Effector CD4-positive, alpha-beta T cell (primary cell): ENCODE measurements at places on chromosomes 6 and 20.

DNA sequence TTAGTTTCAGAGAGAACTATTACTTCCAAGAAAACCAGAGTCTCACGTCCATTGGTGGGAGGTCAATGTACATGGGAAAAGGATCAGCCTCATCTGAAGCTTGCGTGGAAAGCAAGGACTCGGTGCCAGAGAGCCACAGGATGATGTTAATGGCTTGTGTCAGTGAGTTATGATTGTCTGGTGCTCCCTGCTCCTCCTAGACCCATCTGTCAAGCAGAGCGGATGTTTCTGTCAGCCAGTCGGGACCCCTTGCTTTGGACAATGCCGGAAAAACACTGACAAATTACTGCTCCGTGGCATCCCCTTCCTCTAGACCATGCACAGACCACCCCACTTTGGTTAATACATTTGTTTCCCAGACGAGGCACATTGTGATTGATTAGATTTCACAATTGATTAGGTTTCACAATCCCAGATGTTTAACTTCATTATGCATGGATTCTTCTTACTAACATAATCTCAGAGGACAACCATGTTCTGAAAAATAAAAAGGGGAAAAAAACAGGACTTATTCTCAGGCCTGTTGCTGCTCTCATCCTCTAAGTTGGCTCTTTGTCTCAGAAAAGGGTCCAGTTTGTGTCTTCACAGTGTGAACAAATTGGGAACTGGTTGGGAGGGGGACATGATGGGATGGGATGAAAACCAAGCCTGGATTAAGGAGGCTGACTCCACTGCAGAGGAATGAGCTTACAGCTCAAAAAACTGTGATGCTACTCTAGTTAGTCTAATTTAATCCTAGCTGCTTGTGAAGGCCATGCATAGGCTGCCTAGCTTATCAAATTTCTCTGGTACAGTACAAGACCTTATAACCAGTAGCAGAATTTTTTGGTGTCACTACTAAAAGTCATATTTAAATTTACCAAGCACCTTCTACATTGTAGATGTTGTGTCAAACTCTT lies 51.9 kb downstream of the UNC5CL start:
- DNase-seq: no peak

- no peak for DNase-seq
Observed at GRCh38 chr6:155340464-155341129, 26.3 kb upstream of the TFB1M start.

DNA sequence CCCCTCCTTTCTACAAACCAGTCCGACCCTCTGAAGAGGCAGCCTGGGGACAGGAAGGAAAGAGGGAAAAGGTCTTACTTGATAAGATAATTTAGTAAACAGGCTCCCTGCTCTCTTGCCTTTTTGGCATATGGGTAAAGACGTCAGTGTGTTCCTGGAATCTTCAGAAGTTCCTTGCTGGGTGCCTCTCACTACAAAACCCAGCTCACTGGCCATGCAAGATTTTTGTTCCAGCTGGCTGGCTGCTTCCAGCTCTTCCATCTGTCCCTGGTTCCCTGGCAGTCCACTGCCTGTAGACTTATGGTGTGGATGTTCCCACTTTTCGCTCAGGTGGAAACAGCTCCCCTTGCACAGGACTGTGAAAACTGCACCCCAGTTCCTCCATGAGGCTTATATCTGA lies 57.4 kb downstream of the MOCS1 start:
- no peak for DNase-seq

DNA sequence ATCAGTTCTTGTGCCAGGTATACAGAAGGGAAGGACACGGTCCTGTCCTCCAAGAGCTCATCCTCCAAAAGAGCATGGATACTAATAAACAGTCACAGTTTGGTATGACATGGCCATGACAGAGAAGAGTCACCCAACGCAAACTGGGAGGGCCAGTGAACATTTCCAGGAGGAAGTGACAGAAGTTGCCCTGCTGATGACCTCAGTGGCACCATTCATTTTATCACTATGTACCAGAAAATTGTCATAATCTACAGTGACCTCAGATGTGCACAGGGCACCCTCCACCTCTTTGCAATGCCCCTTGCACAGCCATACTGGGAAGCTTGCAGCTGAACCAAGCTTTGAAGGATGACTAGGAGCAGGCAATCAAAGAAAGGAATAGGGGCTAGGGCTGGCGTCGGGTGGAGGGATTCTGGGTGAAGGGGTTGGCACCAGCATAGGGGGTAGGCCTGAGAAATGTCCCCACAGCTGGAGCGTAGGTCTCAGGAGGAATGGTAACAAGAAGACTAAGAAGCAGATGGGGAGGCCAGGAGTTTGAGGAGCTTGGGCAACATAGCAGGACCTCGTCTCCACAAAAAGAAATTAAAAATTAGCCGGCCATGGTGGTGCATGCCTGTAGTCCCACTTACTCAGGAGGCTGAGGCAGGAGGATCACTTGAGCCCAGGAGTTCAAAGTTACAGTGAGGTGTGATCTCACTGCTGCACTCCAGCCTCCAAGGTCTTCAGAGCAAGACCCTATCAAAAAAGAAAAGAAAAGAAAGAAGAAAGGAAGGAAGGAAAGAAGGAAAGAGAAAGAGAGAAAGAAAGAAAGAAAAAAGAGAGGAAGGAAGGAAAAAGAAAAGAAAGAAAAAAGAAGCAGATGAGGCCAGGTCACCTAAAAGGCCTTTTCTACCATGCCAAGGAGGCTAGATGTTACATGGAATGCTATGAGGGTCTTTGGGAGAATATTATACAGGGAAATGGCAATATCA lies 65.3 kb upstream of the SNX9 start:
- DNase-seq: no peak

DNA sequence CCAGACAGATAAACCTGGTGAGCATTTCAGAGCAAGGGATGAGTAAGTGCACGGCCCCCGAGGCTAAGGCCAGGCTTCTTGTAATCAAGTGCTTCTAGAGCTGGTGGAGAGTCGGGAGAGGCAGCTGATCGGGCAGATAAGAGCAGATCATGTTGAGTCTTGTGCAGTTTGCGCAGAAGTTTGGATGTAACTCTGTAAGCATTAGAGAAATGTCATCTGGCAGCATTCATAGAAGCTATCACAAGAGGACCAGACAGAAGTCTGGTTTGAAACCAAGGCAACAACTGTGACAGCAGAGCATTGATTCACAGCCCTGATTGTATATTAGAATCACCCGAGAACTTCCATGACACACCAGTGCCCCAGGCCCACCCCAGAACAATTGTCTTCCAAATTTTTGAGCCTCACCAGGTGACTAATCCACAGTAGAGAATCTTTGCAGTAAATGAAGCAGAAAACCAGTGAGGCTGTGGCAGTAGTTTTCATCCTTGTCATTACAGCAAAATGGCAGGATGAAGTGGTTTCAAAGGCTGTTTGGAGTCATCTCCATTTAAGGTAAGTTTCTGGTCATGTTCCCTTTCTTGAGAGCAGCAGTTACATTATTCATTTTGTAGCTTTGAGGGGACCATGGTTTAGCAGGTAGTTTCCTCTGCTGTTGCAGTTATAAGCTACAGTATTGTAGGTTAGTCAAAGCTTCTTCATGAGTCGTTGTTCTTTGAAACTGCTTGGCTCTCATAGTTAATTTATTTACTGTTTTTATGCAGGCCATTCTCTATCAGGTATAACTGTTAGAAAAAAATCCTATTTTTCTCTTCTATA lies 84.1 kb downstream of the RNF217 start:
- DNase-seq: no peak

DNA sequence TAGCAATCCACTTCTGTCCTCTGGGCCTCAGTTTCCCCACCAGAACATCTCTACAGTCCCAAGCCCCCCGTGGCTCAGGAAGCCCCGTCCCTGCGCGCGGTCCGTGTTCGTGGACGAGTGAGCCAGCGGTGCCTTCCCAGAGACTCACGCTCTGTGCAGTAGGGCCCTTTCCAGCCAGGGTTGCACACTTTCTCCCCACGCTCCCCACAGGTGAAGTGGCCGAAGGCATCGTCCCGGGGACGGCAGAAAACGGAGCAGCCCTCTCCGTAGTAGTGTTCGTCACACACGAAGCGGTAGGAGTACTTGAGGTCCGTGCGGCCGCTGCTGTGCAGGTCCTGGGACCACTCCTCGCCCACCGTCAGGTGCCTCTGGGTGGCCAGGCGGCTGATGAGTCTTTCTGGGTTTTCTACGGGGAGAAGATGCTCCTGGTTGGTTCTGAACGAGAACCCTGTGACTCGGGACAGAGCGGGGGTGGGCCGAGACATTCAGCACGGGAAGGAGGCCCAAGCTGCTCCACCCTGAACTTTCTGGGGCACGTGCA lies 2.7 kb downstream of the DLL1 start:
- DNase-seq: no peak

- DNase-seq: no peak
Observed at GRCh38 chr6:113645576-113645970, 211.6 kb upstream of the MARCKS start.

DNA sequence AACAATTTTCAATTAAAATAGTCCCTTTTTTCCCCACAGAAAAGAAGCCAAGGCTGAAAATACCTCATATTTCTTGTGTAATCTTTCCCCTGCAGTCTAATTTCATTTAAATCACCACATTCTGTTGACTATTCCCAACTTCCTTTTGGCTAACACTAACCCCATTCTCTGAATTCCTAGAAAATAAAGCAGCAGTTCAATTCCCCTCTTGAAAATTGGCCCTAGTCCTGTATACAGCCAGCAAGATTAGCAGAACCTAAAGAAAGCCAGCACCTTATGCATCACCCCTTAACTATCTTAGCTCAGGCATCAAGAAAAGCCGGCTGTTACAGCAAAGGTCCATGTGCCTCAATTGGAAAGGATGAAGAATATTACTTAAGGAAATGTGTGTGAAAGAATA lies 69.7 kb downstream of the MDN1 start:
- no peak for DNase-seq

DNA sequence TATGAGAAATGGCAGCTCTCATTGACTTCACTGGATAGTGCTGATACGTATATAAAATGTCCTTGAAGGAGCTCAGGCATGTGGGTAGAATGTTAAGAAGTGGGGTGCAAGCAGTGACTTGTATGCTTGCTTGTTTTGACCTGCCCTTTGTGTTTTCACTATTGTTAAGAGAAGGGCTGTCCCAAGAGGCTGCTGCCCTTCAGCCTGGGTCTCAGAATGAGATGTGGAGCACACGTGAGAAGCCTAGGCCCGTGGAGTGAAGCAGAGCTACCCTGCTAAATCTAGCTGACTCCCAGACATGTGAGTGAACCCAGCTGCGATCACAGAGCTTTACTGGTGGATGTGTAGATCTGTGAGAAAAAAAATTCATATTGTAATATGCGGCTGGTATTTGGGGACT lies 305.3 kb upstream of the RGS17 start:
- DNase-seq: no peak

GRCh38 chr6:133542056-133542821 lies 301.1 kb downstream of the EYA4 start:
- no peak for DNase-seq

- DNase-seq: no peak
Observed at GRCh38 chr6:74075323-74075722, 379.3 kb downstream of the CD109 start.

DNA sequence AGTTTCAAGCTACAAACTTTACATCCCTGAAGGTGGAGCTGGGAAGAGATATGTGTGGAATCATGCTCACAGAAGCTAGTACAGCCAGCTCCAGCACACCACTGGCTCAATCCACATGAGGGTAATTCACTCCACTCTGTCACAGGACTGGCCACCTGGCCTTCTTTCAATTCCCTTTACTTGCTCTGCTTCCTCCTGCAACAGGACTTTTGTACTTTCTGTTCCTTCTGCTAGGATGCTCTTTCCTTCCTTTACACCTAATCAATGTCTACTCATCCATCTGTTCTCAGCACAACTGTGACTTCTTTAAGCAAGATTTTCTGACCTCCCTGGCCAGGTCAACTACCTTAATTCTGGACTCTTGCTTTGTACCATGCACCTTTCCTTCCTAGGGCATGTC lies 39.4 kb upstream of the MYB start:
- no peak for DNase-seq

- DNase-seq: no peak
Observed at GRCh38 chr20:32965581-32966373, 38.5 kb downstream of the SUN5 start.

GRCh38 chr20:32433311-32434021 lies 75.3 kb downstream of the ASXL1 start:
- no peak for DNase-seq

- DNase-seq: no peak
Observed at GRCh38 chr6:11374036-11375010, 141.9 kb upstream of the NEDD9 start.

DNA sequence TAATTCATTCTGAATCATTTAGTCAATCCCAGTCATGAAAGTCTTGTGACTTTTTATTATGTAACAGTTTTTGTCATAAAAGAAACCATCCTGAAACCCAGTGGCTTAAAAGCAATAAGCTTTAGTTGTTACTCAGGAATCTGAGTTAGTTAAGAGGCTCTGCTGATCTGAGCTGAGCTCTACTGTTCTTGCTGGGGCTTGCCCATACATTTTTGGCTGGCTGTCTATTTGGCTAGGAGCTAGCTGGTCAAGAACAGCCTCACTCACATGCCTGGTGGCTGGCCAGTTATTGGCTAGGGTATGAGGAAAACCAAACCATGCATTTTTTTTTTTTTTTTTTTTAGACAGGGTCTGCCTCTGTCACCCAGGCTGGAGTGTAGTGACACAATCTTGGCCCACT lies 10.6 kb downstream of the TCF21 start:
- DNase-seq: no peak

- DNase-seq: no peak
Observed at GRCh38 chr20:25295386-25296093, 47.7 kb downstream of the PYGB start.

- DNase-seq: no peak
Observed at GRCh38 chr6:112408522-112408921, 61.4 kb downstream of the RFPL4B start.

DNA sequence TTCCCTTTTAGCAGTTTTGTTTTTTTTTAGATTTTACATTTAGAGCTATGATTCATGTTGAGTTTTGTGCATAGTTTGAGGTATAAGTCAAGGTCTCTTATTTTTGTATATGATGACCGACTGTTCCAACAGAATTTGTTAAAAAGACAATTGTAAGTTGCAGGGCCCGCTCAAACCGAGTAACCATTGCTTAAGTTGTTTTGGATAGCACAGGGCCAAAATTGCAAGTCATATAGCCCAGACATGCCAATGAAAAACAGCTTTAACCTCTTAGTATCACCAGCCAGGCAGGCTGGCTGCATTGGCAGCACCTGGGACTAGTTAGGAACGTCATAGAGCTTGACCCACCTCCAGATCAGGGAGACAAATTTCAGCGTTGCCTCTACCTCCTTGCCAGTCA lies 47.3 kb downstream of the PFDN4 start:
- DNase-seq: no peak

GRCh38 chr20:58224097-58224496 lies 4.4 kb downstream of the ANKRD60 start:
- no peak for DNase-seq
